ENCODE measurements at places on chromosomes 1 and 21. TPM values are rescaled to one million over a fixed set of nuclear protein-coding genes. Genes with fewer than 3 reads are reported as not detected.

DNA sequence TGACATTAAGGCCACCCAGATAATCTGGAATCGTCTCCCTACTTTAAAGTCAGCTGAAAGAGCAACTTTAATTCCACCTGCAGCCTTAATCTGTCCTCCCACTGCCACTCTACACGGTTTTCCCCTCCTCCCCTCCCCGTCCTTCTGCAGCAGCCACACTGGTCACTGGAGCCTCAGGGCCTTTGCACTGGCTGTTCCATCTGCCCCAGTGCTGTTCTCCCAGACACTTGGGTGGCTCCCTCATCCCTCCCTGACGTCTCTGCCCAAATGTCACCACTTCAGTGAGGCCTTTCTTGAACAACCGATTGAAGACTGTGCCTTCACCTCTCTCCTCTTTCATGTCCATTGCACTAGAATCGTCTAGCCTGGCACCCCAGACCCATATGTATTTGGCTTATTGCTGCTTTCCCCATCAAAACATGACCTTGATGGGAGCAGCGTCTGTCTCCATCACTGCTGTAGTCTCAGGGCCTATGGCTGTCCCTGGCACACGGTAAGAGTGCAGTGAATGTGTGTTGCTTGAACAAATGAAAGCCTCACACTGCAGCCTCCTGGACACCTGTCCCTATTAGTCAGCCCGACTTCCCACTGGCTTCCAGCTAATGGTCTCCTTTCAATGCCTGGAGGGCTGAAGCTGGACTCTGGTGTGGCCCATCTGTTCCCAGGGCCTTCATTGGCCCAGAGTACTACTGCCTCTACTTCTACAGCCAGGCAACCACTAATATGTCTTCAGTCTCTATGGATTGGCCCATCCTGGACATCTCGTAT is 10.6 kb upstream of the PRDM16 start:
- H3K27me3 ChIP-seq: no peaks in the 10 kb centered on the region
- no peak overlapping the region for H3K4me3 ChIP-seq
- H3K4me1 ChIP-seq: no peaks in the 10 kb centered on the region
- H3K27ac ChIP-seq: no peak overlapping the region
- no peaks in the 10 kb centered on the region for H3K36me3 ChIP-seq
- no peak for DNase-seq

DNA sequence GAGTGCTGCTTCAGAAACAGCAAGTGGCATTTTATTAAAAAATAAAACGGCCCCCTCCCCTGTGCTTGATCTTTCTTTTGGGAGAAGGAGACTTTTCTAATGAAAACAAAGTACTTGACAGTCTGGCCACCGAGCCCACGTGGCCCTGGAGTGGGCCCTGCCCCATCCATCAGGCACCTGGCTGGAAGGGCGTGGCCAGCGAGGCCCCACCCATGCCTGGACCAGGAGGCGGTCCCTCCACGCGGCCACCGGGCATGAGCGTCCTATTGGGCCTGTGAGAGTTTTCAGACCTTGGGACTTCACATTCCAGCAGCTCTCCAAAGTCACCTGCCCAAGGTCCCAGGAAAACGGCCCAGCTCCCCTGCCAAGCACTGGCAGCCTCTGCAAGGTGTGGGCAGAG is 144.7 kb downstream of the CASZ1 start:
- H3K27ac ChIP-seq: no peak overlapping the region
- H3K36me3 ChIP-seq: no peaks in the 10 kb centered on the region
- no peak overlapping the region for H3K4me3 ChIP-seq
- no peaks in the 10 kb centered on the region for H3K27me3 ChIP-seq
- no peaks in the 10 kb centered on the region for H3K4me1 ChIP-seq

CYP4Z1 gene
- total RNA-seq: not detected

PHACTR4 gene
- total RNA-seq: 30.1 TPM

S100A7A gene
- not detected for total RNA-seq

USP21 gene
- 32.0 TPM for total RNA-seq

TAL1 gene
- total RNA-seq: not detected

FCER1A gene
- not detected for total RNA-seq
